ENCODE measurements at places on chromosomes 4 and X. TPM values are rescaled to one million over a fixed set of nuclear protein-coding genes. Genes with fewer than 3 reads are reported as not detected.
A peak's percentile ranks its signal among the peaks of the same experiment; 100 is the strongest.

DNA sequence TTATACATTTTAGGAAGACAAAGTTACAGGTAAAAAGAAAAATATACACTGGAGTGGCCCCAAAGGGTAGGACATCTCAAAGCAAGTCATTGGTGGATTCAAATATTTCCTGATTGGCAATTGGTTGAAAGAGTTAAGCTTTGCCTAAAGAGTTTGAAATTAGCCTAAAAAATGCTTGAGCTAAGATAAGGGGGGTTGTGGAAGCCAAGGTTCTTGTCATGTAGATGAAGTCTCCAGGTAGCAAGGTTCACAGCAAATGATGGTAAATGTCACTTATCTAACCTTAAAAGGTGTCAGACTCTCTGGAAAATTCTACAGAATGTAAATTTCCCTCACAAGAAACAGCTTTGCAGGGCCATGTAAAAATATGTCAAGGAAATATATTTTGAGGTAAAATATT lies 596.7 kb downstream of the FAT4 start:
- no peak overlapping the region for H3K27ac ChIP-seq
- DNase-seq = no peak
- no peaks in the 10 kb centered on the region for H3K36me3 ChIP-seq
- H3K27me3 ChIP-seq = no peaks in the 10 kb centered on the region
- no peak overlapping the region for H3K4me3 ChIP-seq

- H3K36me3 ChIP-seq = no peaks in the 10 kb centered on the region
- peaks cover 38% of the 10 kb centered on the region for H3K27me3 ChIP-seq
- DNase-seq = no peak
Observed at GRCh38 chr4:25043548-25043947, 12.8 kb upstream of the LGI2 start.

DNA sequence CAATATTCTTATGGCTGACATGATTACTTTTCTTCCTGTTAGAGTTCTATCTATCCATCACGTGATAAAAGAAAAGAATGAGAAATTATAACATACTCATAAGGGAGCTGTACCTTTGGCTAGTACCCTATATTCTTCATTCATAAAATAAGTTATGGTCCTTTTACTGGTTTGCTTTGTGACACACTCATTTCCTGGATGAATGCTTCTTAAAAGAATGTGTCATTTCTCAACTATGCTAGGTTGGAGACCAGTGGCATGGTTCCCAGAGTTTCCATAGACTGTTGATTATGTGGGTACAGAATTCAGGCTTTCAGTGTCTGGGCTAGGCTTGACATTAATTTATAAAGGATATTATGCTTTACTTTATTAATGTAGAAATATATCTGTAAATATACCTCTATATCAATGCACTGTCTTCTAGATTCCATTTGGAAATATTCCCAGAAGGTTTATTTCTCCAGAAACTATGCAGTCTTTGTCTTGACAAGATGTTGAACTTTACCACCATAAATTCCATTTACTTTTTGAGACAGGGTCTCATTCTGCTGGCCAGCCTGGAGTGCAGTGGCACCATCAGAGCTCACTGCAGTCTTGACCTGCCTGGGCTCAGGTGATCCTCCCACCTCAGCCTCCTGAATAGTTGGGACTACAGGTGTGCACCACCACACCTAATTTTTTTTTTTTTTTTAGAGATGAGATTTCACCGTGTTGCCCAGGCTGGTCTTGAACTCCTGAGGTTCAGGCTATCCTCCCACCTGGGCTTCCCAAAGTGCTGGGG lies 23.8 kb downstream of the NUDT6 start:
- H3K36me3 ChIP-seq = peaks cover 9% of the 10 kb centered on the region
- DNase-seq = no peak
- no peaks in the 10 kb centered on the region for H3K27me3 ChIP-seq
- no peaks in the 10 kb centered on the region for H3K4me1 ChIP-seq
- H3K4me3 ChIP-seq = no peak overlapping the region

DNA sequence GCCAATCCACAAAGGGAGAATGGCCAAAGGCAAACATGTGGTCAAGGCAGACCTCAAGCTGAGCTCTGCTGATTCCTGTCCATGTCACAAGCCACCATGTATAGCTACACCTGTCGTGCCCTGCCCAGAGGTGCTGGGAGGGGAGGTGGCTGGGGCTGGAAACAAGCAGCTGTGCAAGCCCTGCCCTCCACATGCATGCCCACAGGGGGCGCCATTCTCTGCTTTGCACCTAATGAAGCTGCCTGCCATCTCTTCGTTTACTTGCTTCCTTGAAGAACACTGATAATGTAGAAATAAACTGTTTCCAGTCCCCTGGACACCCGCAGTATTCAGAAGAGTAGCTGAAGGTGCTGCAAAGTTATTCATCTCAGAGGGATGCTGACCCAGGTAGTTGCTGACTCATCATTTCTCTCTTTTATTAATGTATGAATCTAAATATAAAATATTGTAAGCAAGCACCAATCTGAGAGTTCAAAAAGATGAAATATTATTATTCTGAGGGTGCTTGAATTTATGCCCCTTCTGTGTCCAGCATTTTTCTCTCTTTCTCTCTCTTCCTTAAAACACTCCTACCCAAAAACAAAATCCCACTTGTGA lies 278.6 kb downstream of the ADGRA3 start:
- H3K4me3 ChIP-seq = no peak overlapping the region
- H3K27me3 ChIP-seq = peaks cover 25% of the 10 kb centered on the region
- no peak for DNase-seq
- H3K4me1 ChIP-seq = no peaks in the 10 kb centered on the region

- no peaks in the 10 kb centered on the region for H3K27me3 ChIP-seq
- peaks cover 8% of the 10 kb centered on the region for H3K4me1 ChIP-seq
- H3K27ac ChIP-seq = no peak overlapping the region
- no peaks in the 10 kb centered on the region for H3K36me3 ChIP-seq
- no peak overlapping the region for H3K4me3 ChIP-seq
Observed at GRCh38 chrX:95678679-95679078, 1006.0 kb upstream of the DIAPH2 start.

- no peak for DNase-seq
- H3K4me3 ChIP-seq = no peak overlapping the region
- H3K27ac ChIP-seq = no peak overlapping the region
- H3K27me3 ChIP-seq = no peaks in the 10 kb centered on the region
- H3K36me3 ChIP-seq = peaks cover 18% of the 10 kb centered on the region
Observed at GRCh38 chr4:110055158-110055768, 142.6 kb downstream of the EGF start.

- no peak for DNase-seq
- H3K27me3 ChIP-seq = no peaks in the 10 kb centered on the region
- H3K4me3 ChIP-seq = no peak overlapping the region
- no peak overlapping the region for H3K27ac ChIP-seq
Observed at GRCh38 chr4:57588557-57588956, 478.4 kb upstream of the IGFBP7 start.

GRCh38 chr4:180598281-180598680 lies 1644.9 kb upstream of the TENM3 start:
- peaks cover 23% of the 10 kb centered on the region for H3K4me1 ChIP-seq
- no peak for DNase-seq
- no peak overlapping the region for H3K27ac ChIP-seq
- H3K4me3 ChIP-seq = no peak overlapping the region
- no peaks in the 10 kb centered on the region for H3K27me3 ChIP-seq
- peaks cover 6% of the 10 kb centered on the region for H3K36me3 ChIP-seq

GRCh38 chr4:99784842-99785241 lies 31.8 kb upstream of the DAPP1 start:
- H3K4me3 ChIP-seq = no peak overlapping the region
- H3K27me3 ChIP-seq = peaks cover 12% of the 10 kb centered on the region
- no peak for DNase-seq
- no peak overlapping the region for H3K27ac ChIP-seq

- H3K4me1 ChIP-seq = no peaks in the 10 kb centered on the region
- no peak for DNase-seq
- H3K36me3 ChIP-seq = no peaks in the 10 kb centered on the region
- no peaks in the 10 kb centered on the region for H3K27me3 ChIP-seq
- H3K27ac ChIP-seq = no peak overlapping the region
Observed at GRCh38 chr4:19945979-19946380, 305.7 kb upstream of the SLIT2 start.

- H3K27me3 ChIP-seq = no peaks in the 10 kb centered on the region
- DNase-seq = no peak
- H3K27ac ChIP-seq = no peak overlapping the region
- no peak overlapping the region for H3K4me3 ChIP-seq
Observed at GRCh38 chr4:38582889-38583470, 81.0 kb upstream of the KLF3 start.

- no peak for DNase-seq
- H3K27me3 ChIP-seq = no peaks in the 10 kb centered on the region
- no peaks in the 10 kb centered on the region for H3K36me3 ChIP-seq
Observed at GRCh38 chrX:12946838-12947544, 27.9 kb upstream of the TMSB4X start.

GRCh38 chrX:11352296-11352741 lies 59.1 kb downstream of the AMELX start:
- H3K27ac ChIP-seq = no peak overlapping the region
- no peaks in the 10 kb centered on the region for H3K36me3 ChIP-seq
- DNase-seq = no peak
- no peak overlapping the region for H3K4me3 ChIP-seq
- H3K4me1 ChIP-seq = peaks cover 9% of the 10 kb centered on the region
- H3K27me3 ChIP-seq = no peaks in the 10 kb centered on the region

DNA sequence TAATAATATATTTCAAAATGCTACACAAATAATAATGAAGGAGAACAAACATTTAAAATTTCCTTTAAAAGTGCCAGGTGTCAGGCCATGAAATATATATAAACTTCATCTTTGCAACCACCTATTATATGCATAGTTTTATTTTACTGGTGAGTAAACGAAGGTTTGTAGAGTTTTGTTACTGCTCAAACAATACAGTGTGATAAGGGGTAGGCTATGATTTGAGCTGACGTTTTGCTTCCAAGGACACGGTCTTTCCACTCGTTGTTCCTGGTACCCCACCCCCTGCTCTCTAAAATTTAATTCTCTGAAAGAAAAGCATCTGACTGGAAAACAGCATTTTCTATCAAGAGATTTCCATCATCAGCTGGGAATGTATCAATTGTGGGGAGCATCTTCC lies 27.2 kb upstream of the GPRIN3 start:
- peaks cover 7% of the 10 kb centered on the region for H3K27me3 ChIP-seq
- H3K4me1 ChIP-seq = no peaks in the 10 kb centered on the region
- H3K4me3 ChIP-seq = no peak overlapping the region
- no peak for DNase-seq
- H3K27ac ChIP-seq = no peak overlapping the region

DNA sequence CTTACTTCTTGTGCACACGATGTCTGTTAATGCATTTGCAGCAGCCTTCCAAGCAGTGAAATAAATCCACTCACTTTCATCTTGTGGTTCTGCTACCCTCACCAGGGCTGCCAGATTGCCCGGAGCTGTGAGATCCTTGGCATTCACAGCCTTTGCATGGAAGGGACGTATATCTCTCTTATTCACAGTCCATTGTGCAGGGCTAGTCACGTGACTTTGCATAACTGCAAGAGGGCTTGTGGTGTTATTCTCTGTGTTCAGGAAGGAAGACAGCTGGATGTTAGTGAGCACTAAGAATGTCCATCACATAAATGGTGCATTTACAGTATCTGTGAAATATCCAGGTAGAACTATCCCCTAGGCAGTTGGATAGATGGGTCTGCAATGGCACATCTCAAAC lies 96.5 kb upstream of the BEND4 start:
- no peak overlapping the region for H3K27ac ChIP-seq
- peaks cover 23% of the 10 kb centered on the region for H3K27me3 ChIP-seq
- DNase-seq = no peak
- no peak overlapping the region for H3K4me3 ChIP-seq
- no peaks in the 10 kb centered on the region for H3K4me1 ChIP-seq
- no peaks in the 10 kb centered on the region for H3K36me3 ChIP-seq

- no peaks in the 10 kb centered on the region for H3K27me3 ChIP-seq
- H3K27ac ChIP-seq = no peak overlapping the region
- H3K36me3 ChIP-seq = no peaks in the 10 kb centered on the region
- H3K4me3 ChIP-seq = no peak overlapping the region
Observed at GRCh38 chr4:110823251-110823650, 200.4 kb upstream of the PITX2 start.

GRCh38 chrX:19630228-19630627 lies 114.9 kb upstream of the MAP3K15 start:
- no peak overlapping the region for H3K27ac ChIP-seq
- no peak for DNase-seq
- H3K4me3 ChIP-seq = no peak overlapping the region
- peaks cover 32% of the 10 kb centered on the region for H3K4me1 ChIP-seq
- H3K36me3 ChIP-seq = no peaks in the 10 kb centered on the region

GRCh38 chrX:117522725-117523700 lies 593.6 kb downstream of the KLHL13 start:
- H3K36me3 ChIP-seq = no peaks in the 10 kb centered on the region
- H3K27me3 ChIP-seq = no peaks in the 10 kb centered on the region
- H3K27ac ChIP-seq = no peak overlapping the region
- no peak for DNase-seq
- H3K4me1 ChIP-seq = no peaks in the 10 kb centered on the region
- no peak overlapping the region for H3K4me3 ChIP-seq

DNA sequence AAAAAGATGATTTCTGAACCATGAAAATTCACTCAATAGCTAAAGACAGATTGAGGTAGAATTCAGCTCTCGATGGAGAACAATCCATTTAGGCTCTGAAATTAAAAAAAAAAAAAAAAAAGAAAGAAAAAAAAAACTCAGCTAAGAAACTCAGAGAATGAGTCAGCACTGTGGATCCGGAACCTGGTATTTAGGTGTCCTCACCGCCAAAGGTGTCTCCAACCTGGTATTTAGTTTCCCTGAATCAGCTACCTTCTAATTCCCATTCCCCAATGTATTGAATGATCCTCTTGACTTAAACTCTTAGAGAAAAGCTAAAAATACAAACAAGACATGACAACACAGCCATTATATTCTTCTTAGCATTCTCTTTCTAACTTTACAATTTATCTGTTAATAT lies 150.3 kb upstream of the RASGEF1B start:
- H3K27ac ChIP-seq = no peak overlapping the region
- no peak for DNase-seq
- no peaks in the 10 kb centered on the region for H3K36me3 ChIP-seq
- no peak overlapping the region for H3K4me3 ChIP-seq

DNA sequence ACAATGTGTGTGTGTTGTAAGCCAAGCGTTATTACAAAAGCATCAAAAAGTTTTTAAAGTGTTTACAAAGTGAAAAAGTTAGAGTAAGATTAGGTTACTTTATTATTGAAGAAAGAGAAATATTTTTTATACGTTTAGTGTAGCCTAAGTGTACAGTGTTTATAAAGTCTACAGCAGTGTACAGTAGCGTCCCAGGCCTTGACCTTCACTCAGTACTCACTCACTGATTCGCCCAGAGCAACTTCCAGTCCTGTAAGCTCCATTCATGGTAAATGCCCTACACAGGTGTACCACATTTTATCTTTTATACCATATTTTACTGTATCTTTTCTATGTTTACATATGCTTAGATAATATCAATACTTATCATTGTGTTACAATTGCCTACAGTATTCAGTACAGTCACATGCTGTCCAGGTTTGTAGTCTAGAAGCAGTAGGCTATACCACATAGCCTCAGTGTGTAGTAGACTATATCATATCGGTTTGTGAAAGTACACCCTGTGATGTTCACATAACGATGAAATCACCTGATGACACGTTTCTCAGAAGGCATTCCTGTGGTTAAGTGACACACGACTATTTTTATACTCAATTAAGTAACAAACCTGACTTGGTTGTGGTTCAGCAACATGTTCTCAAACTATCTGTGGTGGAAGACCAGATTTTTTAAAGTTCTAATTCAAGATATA lies 152.0 kb upstream of the EDNRA start:
- no peak overlapping the region for H3K4me3 ChIP-seq
- H3K27ac ChIP-seq = peak overlapping the region; percentile 95
- DNase-seq = no peak
- H3K36me3 ChIP-seq = peaks cover 9% of the 10 kb centered on the region

PSAPL1 gene
- total RNA-seq = not detected

ARR3 gene
- not detected for total RNA-seq

TTC29 gene
- total RNA-seq = 0.56 TPM

PPP2R2C gene
- total RNA-seq = 5.2 TPM

ASB5 gene
- total RNA-seq = not detected

All from mesothelial cell of epicardium (in vitro differentiated cells).